Activated CD8-positive, alpha-beta memory T cell treated with anti-CD3 and anti-CD28 coated beads for 48 hours (primary cell): ENCODE measurements at places on chromosomes 2 and 18.
A peak's percentile ranks its signal among the peaks of the same experiment; 100 is the strongest.

DNA sequence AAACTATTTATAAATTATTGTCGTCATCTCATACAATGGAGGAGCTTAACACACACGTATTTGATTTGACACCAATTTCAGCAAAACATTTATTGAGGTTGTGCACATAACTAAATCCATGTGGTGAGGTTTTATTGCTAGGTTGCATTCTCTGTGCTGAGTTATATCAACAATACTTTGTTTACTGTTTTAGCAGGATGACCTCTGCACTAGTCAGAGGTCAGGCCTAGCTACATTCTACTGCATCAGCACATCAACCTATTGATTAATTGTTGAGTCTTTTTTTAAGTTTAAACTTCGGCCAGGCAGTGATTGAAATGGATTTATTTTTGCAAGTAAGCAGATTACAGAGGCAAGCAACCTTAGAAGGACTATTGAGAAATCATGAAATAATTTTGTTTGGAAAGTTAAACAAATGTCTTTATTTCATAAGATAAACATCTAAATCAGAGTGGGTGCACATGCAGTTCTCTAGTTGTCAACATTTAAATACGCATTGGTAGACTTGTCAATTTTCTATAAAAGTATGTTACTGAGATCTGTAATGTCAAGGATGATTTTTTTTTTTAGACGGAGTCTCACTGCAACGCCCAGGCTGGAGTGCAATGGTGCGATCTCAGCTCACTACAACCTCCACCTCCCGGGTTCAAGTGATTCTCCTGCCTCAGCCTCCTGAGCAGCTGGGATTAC lies 75.2 kb upstream of the CD28 start:
- DNase-seq, result no peak

DNA sequence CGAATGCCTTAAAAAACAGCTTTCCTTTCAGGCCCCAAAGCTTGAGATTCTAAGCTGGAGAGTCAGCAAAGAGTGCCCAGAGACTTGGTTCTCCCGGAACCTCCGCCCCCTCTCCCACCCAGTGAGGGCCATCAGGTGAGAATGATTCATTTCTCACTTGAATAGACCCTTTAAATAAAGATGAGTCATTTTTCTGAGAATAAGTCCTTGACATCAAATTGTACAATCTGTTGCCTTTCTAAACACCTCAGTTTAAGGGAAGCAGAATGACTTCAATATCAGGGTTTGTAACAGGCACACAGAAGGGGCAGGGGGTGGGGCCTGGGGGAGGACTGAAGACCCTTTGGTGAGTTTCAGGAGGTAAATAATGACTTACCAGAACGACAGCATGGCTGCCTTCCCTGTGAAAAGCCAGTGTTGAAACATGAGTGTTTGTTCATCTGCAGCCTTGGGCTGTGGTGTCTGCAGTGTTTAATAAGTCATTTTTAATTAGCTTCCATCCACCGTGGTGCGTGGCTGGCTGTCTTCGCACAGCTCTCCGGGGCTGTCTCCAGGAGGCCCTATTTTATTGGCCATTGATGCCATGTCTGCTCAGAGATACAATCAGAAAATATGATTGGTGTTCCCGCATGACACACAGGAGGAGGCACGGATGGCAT lies 134.9 kb upstream of the ZNF236 start:
- DNase-seq, result peak; percentile 15

DNA sequence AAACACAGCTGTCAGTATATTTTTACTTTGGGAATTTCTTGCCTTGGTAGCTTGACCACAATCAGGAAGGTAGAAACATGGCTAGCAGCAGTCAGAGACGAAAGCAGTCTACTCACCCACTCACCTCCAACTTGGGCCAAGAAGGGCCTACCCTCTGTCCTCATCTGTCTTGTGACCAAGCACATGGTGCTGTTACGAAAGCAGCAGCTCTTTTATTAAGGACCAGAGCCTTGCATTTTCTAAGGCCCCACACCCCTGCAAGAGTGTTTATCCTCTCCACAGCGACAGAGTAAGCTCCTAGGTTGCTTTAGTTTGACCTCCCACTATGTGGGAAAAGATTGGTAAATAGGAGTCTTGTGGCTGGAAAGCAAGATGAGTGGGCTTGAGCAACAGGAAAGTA lies 31.3 kb upstream of the MSTN start:
- DNase-seq, result no peak

GRCh38 chr2:422676-423435 lies 135.0 kb upstream of the ALKAL2 start:
- no peak for DNase-seq

DNA sequence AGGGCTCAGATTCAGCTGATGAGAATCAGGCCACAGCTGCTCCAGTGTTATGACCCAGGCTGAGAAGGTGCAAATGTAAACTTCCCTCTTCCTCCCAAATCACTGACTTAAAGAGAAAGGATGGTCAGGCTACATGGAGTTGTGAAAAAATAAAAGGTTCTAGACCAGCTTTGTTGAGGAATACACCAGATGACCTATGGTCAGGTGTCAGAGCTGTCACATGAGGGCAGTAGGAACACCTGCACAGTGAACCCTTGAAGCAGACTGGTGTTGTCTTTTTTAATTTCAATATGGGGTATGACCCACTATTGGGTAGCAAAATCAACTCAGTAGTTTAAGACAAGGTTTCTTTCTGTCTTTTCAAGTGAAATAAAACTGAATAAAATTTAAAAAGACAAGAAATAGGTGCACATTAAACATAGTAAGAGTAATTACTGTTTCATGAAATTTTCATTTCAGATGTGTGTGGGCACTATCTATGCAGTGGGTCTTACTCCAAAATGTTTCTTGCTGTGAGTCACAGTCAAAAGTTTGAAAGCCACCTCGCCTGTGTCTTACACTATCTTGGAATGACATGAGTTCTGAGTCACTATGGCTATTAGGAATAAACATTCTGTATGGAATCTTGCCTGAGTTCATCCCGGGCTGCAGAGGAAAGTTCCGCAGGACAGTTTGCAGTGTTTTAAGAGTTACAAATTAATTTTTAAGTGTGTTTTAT lies 83.6 kb downstream of the ACVR1 start:
- no peak for DNase-seq

DNA sequence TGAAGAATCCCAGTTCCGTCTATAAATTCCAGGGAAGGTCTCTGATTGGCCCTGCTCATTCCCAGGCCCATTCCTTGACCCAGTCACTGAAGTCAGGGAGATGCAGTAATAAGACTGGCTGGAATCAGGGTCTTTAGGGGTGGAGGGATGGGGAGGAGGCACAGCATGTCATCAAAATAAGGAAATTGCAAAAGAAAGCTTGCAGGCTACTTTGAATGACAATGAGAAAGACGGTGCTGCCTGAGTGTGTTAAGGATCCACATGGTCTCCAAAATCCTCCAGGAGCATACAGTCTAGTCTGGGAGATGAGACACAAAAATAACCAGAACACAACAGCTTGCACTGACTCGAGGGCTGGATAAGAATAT lies 2.0 kb upstream of the DES start:
- no peak for DNase-seq

DNA sequence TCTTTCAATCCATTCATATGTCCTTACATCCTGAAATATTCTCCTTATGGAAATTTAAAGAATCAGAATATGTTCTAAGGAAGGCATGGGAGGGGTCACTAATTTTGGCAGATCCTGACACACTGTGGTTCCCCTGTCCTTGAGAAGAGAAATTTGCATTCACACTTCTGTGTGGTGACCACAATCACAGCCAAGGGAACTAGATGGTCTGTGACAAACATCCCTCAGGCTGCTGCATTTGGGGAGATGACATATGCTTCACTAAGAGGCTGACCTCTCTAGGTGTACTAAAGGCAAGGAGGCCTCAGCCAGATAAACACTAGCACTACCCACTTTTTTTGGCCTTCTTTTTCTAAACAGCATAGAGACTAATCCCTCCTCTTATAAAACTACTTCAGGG lies 129.6 kb downstream of the MREG start:
- DNase-seq, result no peak

DNA sequence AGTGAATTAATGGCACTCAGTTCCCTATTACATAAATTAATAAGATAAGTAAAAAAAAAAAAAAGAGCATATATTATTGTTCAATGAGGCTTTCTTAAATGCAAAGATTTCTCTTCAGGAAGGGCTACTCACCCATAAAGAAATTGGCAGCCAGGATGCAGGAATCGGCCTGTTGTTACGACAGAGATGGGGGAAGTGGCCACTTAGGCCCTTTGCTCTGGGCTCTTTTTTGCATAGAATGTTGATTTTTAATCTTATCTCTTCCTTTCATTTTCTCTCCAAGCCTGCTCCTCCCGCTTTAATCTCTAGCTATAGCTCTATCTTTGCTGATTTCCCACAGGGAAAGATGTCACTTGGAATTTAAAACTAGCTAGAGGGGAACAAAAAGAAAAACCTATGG lies 391.8 kb upstream of the CRIM1 start:
- DNase-seq, result no peak

GRCh38 chr2:158932131-158932645 lies 36.3 kb upstream of the TANC1 start:
- DNase-seq, result no peak

- no peak for DNase-seq
Measured at GRCh38 chr18:63140997-63141777, 178.4 kb downstream of the BCL2 start.

- no peak for DNase-seq
Measured at GRCh38 chr2:105308382-105309146, 21.0 kb downstream of the TGFBRAP1 start.

DNA sequence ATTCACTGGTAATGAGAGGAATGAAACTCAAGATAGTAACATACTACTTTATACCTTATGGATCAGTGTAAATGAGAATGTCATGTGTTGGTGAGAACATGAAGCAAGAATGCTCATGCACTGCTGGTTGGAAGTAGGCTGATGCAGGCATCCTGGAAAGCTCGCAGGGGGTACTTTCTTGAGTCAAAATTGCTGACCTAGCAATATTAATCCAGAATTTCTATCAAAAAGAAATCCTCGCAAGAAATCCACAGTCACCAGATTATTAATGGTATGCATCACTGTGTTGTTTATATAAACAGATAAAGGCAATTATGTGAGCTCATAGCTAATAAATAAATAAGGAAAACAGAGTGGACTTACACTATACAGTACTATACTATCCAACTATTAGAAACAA lies 713.7 kb upstream of the PKDCC start:
- no peak for DNase-seq

- no peak for DNase-seq
Measured at GRCh38 chr2:20490300-20491181, 43.7 kb downstream of the RHOB start.

- no peak for DNase-seq
Measured at GRCh38 chr2:29549069-29549380, 372.4 kb downstream of the ALK start.

DNA sequence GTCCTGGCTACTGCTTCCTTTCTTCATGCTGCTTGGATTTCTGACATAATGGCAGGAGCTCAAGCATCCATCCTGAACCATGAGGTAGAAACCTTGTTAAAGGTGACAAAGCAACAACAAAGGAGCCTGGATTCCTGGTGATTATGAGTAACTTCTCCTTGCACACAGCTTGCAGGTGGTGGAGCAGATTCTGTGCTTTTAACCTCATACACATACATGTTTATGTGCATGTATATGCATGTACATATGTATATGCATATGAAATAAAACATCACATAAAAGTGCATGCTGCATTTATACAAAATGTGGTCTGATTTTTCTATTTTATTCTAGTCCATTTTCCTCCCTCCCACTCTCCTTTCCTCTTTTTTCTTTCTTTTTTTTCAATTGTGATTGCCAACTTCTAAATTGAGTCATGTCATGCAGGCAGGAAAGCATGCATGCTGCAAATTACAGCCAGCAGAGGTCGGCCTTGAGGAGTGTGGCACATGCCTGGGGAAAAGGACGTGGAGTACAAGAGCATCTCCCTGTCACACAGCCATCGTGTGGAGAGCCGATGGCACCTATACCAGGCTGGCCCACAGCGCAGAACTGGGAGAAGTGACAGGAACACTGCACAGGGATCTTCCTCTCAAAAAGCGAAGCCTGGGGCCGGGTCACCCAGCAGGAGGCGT lies 17.9 kb downstream of the LCT start:
- DNase-seq, result no peak

GRCh38 chr2:157747695-157748370 lies 119.2 kb upstream of the ACVR1C start:
- DNase-seq, result no peak

GRCh38 chr18:44789710-44790109 lies 109.0 kb downstream of the SETBP1 start:
- DNase-seq, result no peak

DNA sequence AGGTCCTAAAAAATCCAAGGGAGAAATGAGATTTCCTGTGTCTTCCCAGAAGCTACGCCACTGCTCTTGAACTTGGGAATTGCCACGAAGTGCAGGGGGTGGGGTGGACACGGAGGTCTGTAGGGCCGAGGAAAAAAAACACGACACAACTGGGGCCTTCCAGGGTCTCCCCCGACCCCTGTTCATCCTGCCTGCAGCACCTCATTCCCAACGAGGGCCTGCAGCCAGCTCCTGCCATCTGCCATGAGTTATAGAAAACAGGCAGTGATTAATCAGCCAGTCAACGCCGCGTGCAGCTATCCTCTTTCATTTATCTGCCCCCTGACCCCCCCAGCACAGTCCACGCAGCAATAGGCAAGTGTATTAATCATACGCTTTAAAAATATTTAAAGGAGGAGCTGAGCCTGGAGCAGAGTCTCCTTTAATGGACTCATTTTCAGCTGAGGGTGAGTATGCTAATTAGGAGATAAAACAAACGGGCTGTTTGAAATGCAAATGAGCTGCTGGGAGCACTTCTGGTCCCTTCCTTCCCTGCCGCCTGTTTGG lies 209.9 kb downstream of the TFCP2L1 start:
- no peak for DNase-seq

- DNase-seq, result no peak
Measured at GRCh38 chr18:22394428-22394827, 23.3 kb downstream of the CTAGE1 start.

DNA sequence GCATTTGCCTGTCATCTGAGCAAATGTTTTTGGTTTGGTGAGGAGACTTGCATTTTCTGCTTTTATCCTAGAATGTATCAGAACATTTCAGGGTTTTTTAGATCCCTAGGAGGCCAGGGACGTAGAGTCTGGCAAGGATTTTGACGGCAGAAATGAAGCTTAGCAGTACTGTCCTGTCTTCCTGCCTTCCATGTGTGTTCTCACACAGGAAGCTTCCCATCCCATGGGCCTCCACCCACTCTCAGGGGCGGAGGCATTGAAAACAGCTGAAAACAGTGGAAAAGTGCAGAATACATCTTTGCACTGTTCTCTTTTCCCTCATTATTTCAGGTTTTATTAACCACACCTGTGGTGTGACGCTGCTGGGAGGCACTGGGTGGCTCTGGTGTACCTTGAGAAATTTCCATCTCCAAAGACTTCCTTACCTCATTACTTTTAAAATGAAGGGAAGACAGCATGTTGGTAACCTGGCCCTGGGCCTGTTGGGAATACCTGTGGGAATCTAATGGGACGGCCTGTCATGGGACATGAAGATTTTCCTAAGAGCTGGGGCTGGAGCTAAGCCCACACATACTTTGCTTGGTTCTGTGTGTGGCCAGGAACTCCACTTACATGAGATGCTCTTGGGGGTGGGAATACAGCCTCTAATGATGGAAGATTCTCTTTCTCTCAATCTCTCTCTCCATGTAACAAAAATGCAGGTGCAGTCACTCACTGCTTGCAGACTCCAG lies 20.5 kb downstream of the PCARE start:
- DNase-seq, result no peak
